ENCODE measurements at places on chromosomes 12 and 14.
A peak's percentile ranks its signal among the peaks of the same experiment; 100 is the strongest.

- peak; percentile 88 for DNase-seq
Observed at GRCh38 chr14:61211476-61212255, 69.5 kb downstream of the TMEM30B start.

GRCh38 chr14:92780444-92781232, 13.5 kb upstream of the GOLGA5 start:
- DNase-seq = no peak

DNA sequence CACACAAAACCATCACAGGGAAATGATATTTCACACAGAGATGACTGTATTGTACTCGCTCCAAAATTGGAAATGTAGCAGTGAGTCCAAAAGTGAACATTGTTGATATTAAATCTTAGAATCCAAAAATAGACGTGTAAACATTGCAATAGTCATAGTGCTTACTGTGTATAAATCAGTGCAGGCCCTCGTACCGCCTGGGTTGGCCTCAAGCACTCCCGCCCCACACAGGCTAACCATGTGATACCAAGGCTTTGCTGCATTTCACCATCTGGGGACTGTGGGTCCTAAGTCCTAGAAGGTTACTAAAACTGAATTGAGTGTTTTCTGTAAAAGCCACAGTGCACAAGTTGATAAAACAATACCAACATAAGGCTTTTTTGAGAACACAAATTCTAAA, 107.3 kb downstream of the PPP2R5E start:
- no peak for DNase-seq

DNA sequence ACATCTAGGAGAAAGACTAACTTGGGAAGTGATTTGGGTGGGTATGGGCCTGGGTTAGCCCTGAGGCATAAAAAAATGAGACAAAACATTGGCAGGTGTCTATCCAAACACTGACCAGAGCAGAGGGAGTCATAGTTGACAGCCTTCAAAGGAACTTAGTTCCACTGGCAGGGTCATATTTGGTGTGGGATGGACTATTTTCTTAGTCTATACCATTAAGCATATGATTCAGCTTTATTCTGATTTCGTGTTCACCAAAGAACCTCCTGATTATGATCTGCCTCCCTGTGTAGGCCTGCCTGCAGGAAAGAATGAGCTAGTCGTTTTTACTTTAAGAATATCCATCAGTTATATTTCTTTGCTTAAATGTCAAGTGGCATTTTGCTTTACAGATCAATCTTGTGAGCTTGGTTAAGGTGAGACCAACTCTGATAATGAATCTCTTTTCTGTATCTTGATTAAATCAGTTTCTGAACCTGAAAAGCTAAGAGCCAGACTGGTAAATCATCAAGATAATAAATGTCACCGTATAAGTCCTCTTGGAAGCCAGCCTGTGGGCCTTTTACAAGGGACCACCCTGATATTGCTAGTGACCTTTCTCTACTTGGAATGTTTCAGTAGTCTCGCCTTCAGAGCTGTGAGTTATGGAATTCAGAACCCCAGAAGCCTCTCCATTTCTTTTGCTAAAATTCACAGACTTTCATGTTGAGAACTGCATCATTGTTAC, 182.9 kb downstream of the MON2 start:
- no peak for DNase-seq

GRCh38 chr12:102406033-102406584, 74.3 kb downstream of the IGF1 start:
- peak; percentile 42 for DNase-seq

- DNase-seq = no peak
Observed at GRCh38 chr12:116838365-116838764, 42.9 kb downstream of the HRK start.

- no peak for DNase-seq
Observed at GRCh38 chr12:3363608-3364007, 127.4 kb upstream of the PRMT8 start.

- DNase-seq = no peak
Observed at GRCh38 chr12:80681-81190, 14.2 kb downstream of the IQSEC3 start.

GRCh38 chr12:88362439-88362838, 217.8 kb downstream of the KITLG start:
- DNase-seq = no peak

GRCh38 chr12:118925826-118926225, 55.5 kb upstream of the SRRM4 start:
- no peak for DNase-seq

- peak; percentile 70 for DNase-seq
Observed at GRCh38 chr14:103808403-103809001, 38.9 kb downstream of the PPP1R13B start.

DNA sequence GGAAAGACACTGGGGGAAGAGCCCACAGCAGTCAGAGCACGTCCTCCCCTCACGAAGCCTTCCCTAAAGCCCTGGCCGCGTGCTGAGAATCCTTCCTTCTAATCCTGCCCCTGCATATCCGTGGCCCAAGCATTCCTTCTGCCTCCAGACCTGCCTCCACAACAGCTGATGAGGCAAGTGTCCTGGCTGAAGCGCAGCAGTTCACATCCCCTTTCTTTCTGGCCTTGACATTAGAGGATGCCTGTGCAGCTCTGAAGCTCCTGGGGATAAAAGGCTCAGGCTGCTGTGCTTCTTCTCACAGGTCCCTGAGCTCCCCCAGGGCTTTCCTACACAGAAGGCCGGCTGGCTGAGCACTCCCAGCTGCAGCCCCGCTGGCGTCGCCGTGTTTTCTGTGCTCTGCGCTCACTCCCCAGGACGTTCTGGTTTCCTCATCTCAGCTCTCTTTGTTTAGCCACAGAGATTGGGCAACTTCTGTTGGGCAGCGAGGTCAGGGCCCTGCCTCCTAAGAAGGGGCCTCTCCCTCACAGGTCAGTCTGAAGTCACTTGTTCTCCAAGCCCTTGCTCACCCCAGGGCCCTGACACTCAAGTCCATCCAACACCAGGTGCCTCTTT, 45.8 kb downstream of the NINJ2 start:
- DNase-seq = no peak

DNA sequence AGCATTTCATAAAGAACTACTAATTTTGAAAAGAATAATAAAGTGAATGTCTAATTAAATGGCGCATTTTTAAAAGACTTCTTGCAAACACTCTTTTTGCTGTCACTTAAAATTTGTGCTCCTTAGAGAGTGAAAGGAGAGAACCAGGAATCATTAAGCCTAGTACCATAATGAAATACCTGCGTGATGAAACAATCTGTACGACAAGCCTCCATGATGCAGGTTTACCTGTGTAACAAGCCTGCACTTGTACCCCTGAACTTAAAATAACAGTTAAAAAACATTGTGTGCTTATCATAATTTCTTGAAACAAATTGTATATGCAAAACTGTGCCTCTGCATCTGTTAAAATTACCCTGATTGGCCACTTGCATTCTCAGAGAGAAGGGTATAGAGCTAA, 108.1 kb downstream of the MGAT4C start:
- no peak for DNase-seq
